NCI-H1417 treated with DMSO at 0.1 percent for 48 hours (cell line): ENCODE measurements at places on chromosomes 3 and 15.

DNA sequence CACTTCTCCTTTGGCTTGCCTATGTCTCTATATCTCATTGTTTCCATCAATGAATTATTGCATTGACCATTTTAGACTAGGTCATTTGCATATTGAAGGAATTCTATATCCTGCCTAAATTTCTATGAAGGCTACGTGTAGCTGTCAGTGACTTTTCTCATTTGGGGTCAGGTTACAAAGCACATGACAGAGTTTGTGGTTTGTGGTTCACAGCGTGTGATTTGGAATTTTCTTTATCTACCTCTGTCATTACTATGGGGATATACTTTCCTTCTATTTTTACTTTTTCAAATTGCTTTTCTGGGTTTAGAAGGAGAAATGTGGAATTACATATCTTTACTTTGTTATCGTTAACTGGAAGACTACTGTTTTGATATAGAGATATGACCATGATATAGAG is 317.3 kb upstream of the CFAP20DC start:
- no peak for DNase-seq

GRCh38 chr3:17626395-17626794 is 116.0 kb downstream of the TBC1D5 start:
- DNase-seq, result no peak

DNA sequence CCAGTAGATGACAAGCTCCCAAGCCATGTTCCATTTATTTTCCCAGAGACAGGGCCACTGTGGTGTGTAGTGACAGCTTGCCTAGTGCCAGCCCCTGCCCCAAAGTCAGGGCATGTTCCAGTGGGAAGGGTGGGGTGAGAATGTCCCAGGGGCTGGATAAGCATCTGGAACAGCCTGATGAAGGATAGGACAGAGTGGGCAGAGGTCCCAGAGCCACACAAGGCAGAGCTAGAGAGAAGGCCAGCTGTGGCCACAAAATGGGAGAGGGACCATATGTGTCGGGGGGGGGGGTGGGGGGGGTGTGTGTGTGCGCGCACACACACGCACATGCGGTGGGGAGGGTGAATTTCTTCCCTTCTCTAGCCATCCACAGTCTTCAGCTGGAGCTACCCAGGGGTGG is 27.0 kb upstream of the TSPAN3 start:
- no peak for DNase-seq

- no peak for DNase-seq
Measured at GRCh38 chr15:77529394-77530159, 103.1 kb downstream of the LINGO1 start.

DNA sequence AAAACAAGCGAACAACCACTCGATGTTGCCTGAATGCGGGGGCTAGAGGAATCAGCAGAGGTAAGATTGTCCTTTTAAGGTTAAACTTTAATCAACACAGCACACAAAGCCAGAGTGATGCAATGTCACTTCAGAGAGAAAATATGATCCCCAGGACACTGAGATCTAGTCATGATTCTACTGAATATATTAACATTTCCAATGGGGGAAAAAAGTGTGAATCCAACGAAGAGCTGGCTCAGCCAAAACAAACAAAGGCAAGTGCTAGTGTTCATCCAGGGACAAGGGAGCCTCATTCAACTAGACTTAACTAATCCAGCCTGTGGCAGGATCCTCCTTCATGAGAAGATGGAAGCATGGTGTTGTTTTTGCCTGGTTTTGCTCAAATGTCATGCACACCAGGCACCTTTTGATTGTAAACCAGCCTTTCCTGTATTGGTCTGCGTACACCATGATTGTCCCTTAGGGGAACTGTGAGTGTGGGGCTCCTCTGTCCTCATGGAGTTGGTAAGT is 35.8 kb downstream of the SCG5 start:
- DNase-seq, result peak; percentile 44

DNA sequence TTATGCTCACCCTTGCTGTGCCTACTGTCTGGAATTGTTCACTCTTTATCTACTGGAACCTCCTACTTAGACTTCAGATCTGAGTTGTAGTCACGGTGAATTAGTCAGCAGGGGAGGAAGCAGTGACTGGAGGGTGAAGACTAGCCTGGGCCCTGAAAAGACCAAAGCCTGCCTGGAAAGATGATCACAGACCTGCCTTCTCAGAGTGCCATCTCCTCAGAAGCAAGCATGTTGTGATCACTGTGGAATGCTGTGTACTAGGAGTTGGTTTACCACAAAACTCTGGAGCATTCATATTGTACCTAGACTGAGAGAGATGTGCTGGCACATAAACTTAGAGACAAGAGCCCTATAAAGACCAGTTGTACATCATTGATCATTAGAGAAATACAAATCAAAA is 100.7 kb upstream of the SCN10A start:
- DNase-seq, result no peak

DNA sequence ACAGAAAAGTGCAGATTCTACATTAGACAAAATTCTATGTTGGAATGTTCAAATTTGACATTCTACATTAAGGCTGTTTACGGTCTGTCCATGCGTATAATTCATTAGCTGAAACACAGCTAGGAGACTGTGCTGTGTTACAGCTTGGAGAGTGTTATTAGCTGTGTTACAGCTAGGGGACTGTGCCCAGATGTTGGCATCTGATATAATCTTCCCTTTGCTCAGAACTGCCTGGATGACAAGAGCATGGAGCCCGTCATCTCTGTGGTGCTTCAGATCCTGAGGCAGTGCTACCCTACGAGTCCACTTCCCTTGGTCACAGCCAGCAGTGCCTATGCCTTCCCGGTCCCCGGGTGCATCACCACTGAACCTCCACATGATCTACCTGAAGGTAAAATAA is 177.0 kb downstream of the AGBL1 start:
- no peak for DNase-seq

- no peak for DNase-seq
Measured at GRCh38 chr3:155218462-155218861, 75.0 kb downstream of the STRIT1 start.

- DNase-seq, result no peak
Measured at GRCh38 chr15:67899596-67900283, 59.9 kb upstream of the RNU6-1 start.

GRCh38 chr3:15102256-15102655 is 3.3 kb upstream of the RBSN start:
- DNase-seq, result no peak

DNA sequence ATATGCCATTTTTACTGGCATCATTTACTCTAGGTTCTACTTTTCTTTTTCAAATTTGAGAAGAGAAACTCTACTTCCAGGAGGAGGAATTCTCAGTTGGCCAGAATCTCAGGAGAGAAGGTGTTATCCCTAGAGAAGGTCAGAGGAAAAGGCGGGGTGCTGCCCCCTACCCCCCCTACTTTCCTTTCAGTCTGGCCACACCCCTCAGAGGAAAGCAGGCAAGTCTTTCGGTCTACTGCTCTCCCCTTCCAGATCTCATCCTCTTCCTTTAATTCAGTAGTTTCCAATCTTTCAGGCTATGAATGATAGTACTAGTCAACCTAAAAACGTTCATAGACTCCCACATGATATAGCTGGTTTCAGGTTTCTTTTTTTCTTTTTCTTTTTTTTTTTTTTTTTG is 366.5 kb upstream of the TBL1XR1 start:
- DNase-seq, result no peak

DNA sequence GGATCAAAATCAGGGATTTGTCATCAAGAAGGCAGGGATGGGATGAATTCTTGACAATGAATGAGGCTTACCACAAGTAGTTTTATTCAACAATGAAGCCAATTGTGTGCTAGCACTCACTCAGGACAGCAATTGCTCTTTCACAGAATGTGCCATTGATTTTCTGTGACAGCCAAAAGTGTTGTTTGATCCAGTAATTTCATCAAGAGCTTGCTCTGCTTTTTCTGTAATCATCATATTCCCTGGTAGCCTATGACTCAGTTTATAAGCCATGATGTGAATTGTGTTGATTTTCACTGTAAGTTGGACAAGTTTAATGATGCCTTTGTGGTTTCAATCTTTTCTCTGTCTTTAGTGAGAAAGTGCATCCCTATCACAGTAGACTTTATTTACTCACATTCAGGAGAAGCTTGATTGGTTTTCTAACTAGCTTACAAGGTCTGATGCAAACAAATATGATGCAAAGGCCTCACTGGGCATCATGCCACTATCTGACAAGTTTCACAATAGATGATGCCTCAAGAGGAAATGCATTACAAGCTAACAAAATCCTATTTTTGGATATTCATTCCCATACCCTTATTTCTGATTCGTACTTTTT is 13.6 kb upstream of the CSRNP1 start:
- DNase-seq, result no peak

DNA sequence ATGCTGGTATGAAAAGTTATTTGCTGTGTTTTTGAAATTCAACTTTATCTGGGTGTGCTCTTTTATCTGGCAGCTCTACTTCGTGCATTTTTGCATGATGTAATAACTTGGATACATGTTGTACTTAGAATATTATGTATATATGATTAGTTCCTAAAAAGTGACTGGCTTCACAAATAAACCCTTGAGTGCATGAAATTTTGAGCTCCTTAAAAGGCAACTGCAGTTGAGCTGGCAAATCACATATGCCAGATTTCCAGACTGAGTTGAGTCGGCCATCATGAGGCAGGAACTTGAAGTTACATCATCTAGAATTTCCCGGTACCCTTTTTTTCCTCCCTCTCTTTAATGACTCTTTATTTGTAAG is 162.5 kb downstream of the FNDC3B start:
- no peak for DNase-seq

DNA sequence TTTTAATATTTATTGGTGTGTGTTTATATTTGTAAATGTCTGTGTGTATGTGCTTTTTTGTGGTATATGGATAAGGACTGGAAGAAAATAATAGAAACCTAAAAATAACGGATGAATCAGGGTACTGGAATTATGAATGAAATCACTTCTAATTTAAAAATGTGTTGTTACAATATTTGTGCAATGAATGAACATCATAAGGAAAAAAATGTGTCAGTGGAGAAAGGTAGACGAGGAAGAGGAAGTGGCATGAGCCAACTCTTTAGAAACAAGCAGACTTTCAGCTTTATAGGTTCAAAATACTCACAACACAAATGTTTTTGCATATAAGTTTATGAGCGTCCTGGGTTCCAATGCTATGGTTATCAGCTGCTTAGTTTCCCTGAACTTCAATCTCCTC is 59.4 kb downstream of the SOX2 start:
- no peak for DNase-seq

DNA sequence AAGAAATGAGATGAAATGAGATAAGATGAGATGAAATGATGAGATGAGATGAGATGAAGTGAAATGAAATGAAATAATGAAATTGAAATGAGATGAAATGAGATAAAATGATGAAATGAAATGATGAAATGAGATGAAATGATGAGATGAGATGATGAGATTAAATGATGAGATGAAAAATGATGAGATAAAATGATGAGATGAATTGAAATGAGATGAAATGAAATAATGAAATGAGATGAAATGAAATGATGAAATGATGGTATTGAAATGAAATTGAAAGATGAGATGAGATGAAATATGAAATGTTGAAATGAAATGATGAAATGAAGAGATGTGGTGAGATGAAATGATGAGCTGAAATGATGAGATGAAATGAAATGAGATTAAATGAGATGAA is 231.0 kb downstream of the GOLGA6L6 start:
- DNase-seq, result no peak

- DNase-seq, result no peak
Measured at GRCh38 chr15:80629355-80629754, 65.8 kb upstream of the ABHD17C start.

DNA sequence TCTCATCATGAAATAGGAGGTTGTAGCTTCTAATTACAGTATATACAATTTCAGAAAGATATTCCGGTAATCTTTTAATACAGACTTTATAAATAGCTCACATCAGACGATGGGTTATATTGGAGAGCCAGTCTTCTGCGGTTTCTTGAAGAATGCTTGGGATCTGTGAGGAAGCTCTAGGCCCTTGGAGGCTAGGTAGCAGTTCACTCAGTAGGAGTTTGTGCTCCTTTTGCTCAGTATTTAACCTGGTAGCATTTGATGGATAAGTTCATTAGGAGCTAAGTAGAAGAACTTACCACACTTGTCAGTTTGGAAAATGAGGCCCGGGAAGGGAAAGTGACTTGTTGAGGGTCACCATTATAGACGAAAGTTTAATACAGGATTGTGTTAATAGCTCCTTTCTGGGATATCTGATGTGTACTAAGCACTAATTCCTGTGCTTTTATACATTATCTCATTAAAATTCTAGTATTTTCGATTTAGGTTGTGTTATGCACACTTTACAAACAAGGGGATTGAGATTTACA is 2.8 kb downstream of the FNDC3B start:
- DNase-seq, result no peak

DNA sequence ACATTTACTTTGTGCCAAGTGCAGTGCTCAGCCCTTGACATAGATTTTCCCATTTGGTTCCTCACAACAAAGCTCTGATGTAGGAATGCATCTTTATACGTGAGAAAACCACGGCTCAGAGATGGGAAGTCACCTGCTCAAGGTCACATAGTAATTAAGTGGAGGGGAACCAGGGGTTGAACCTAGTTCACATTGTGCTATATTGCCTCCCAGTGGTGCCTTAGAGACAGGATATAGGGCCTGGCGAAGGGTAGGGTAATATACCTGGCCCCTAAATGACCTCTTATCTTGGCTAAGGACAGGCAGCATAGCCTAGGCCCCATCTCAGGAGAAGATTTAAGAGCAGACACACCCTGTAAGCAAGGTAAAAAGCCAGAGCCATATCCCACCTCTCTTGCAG is 71.5 kb downstream of the FOXP1 start:
- DNase-seq, result no peak

DNA sequence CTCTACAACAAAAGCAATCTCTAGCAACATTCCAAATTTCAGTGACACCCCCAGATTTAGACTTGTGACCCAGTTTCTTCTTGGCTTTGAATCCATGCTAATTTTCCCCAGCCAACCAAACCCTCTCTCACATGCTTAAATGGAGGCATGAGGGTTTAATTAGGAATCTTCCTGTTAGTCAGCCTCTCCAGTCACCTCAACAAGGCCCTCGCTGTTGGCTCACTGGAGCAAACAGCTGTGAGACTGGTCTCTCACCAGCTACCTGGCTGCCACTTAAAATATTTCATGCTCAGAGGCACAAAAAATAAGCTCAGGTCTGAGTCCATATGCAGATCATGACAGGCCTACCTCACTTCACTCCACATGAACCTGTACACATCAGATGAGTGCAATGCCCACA is 630.4 kb upstream of the ADAMTS9 start:
- DNase-seq, result no peak

DNA sequence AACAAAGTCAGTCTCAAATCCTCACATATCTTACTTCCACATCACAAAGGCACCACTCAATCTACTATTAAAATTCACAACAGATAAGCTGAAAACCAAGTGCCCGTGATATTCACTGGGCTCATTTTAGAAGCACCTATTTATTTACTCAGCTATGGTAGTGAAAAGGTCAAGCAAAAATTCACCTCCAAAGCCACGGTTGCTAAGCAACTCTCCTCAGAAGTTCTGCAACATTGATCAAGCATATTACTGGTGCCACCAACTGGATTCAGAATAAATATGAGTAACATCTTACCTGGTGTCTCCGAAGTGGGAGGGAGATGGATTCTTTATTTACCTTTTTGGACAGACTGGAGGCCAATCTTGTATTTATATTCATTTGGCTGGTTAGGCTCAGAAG is 714.8 kb downstream of the FHIT start:
- DNase-seq, result peak; percentile 17

- DNase-seq, result peak; percentile 30
Measured at GRCh38 chr15:84600331-84600686, 500 bp upstream of the ZSCAN2 start.
